ENCODE measurements at places on chromosomes 16 and 17.

DNA sequence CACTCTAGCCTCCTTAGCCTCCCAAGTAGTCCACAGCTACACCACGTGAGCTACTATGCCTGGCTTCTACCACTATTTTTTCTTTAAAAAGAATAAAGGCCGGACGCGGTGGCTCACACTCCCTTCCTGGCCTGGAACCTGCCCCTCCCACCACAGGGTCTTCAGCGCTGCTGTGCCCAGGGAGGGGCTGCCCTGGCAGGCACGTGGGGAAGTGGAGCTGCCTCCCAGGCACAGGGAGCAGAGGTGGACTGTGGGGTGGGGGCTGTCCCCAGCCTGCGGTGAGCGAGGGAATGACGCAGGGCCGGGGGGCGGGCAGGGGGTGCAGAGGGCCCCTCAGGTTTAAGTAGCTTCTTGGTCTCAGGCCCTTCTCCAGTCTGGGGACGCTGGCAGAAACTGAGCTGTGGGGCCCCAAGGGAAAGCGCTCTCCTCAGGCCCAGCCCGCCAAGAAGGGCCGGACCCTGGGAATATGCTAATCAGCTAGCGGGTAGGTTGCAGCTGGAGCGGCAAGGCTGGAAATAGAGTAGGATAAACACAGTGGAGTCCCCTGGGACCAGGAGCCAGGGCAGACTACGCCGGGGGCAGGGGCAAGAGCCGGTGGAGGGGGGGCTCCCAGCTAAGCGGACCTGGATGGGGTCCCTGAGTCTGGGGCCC lies 46.8 kb downstream of the TIMM22 start:
- H3K36me3 ChIP-seq: peaks cover 18% of the 10 kb centered on the region
- H3K27me3 ChIP-seq: no peaks in the 10 kb centered on the region
- DNase-seq: no peak
- H3K4me3 ChIP-seq: no peak overlapping the region
- no peaks in the 10 kb centered on the region for H3K4me1 ChIP-seq

DNA sequence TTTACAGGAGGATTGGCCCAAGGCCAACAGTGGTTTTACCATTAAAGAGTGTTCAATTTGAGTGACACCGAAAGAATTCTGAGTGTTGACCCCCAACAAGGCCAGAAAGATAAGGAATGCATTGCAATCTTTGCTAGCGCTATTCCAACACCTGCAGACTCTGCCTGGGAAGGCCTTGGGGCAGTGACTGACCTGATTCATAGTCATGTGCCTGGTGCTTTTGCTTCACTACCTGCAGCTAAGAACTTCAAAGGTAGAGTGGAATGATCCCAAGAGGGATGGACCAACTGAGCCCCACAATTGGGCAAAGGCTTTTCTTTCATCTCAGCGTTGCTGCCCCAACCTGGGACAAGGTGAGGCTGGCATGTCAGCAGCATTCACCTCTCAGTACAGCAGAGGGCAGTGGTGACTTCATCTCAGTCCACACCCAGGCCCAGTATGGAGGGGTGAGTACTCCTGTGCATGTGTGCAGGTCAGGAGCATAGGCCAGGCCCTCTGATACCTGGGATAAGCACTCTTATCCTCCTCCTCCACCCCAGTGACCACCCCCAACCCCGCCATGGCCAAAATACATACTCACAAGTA lies 149.6 kb upstream of the GNAO1 start:
- H3K4me3 ChIP-seq: no peak overlapping the region
- H3K4me1 ChIP-seq: no peaks in the 10 kb centered on the region
- H3K27ac ChIP-seq: no peak overlapping the region
- DNase-seq: peak; percentile 41
- peaks cover 21% of the 10 kb centered on the region for H3K27me3 ChIP-seq

DNA sequence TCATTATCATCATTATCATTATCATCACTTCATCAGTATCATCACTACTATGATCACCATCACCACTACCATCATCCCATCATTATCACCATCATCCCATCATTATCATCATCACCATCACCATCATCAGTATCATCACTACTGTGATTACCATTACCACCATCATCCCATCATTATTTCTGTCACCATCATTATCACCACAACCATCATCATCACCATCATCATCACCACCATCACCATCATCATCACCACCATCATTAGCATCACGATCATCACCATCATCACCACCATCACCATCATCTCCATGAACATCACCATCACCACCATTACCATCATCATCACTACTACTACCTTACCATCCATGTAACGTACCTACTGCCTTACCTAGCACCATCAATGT lies 368.8 kb downstream of the SEC14L1 start:
- no peaks in the 10 kb centered on the region for H3K27me3 ChIP-seq
- H3K4me1 ChIP-seq: no peaks in the 10 kb centered on the region
- H3K4me3 ChIP-seq: no peak overlapping the region

DNA sequence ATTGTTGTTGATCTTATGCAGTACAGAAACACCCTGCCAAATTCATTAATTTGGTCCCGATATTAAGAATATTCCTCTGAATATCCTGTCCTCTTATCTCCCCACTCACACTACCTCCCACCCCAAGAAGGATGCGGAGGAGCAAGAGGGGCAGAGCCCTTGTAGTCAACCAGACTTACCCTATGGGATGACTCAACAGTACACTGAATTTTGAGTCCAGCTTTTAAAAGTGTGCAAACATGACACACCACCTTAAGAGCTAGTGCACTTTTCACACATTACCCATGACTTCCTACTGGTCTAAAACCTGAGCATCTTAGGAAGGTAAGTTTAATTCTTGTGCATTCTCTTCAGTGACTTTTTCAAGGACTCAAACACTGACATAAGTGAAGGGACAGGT lies 9.5 kb downstream of the USP22 start:
- H3K4me3 ChIP-seq: peak overlapping the region; percentile 73
- H3K27me3 ChIP-seq: no peaks in the 10 kb centered on the region
- peaks cover 84% of the 10 kb centered on the region for H3K4me1 ChIP-seq
- peaks cover 44% of the 10 kb centered on the region for H3K36me3 ChIP-seq
- H3K27ac ChIP-seq: peak overlapping the region; percentile 65
- DNase-seq: no peak

DNA sequence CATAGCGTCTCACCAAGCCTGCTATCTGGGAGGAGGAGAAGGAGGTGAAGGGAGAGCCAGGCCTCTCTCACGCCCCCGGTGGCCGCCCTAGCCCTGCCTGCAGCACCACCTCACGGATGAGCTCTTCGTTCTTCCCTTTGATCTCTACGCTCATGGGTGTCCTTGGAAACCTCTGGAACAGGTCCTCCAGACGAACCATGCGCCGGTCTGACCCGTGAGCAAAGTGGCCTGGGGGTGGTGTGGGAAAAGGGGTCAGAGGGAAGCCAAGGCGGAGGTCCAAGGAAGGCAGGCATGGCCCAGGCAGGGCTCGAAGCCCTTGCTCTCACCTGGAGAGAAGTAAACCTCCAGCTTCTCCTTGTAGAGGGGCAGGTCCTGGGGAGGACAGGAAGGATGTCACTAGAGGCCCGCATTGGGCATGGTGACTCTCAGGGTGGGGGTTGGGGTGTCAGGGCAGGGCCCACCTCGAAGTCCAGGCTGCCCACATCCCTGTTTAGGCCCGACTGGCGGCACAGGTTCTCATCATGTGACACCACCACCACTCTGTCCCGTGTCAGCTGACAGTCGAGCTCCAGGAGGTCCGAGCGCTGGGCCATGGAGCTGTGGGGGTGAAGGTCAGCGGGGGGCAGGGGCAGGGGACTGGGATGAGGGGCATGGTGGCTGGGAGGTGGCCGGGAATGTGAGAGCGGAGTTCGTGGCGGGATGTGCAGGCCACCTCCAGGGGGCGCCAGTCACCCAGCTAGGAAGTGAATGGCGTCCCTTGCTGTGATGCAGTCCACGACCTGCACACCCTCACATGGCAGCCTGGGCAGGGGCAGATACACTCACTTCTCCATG lies 923 bp downstream of the GDPD3 start:
- H3K27ac ChIP-seq: peak overlapping the region; percentile 60
- peak; percentile 67 for DNase-seq
- H3K27me3 ChIP-seq: no peaks in the 10 kb centered on the region

- DNase-seq: no peak
- H3K36me3 ChIP-seq: no peaks in the 10 kb centered on the region
- no peaks in the 10 kb centered on the region for H3K4me1 ChIP-seq
Measured at GRCh38 chr17:17445925-17446665, 30.7 kb upstream of the MED9 start.

- H3K27me3 ChIP-seq: no peaks in the 10 kb centered on the region
- H3K36me3 ChIP-seq: no peaks in the 10 kb centered on the region
- H3K27ac ChIP-seq: no peak overlapping the region
Measured at GRCh38 chr16:11411059-11411550, 65.8 kb downstream of the RMI2 start.

GRCh38 chr16:31080035-31080629 lies 5.9 kb downstream of the ZNF646 start:
- H3K4me3 ChIP-seq: no peak overlapping the region
- H3K27ac ChIP-seq: no peak overlapping the region
- no peaks in the 10 kb centered on the region for H3K27me3 ChIP-seq
- peaks cover 43% of the 10 kb centered on the region for H3K4me1 ChIP-seq

DNA sequence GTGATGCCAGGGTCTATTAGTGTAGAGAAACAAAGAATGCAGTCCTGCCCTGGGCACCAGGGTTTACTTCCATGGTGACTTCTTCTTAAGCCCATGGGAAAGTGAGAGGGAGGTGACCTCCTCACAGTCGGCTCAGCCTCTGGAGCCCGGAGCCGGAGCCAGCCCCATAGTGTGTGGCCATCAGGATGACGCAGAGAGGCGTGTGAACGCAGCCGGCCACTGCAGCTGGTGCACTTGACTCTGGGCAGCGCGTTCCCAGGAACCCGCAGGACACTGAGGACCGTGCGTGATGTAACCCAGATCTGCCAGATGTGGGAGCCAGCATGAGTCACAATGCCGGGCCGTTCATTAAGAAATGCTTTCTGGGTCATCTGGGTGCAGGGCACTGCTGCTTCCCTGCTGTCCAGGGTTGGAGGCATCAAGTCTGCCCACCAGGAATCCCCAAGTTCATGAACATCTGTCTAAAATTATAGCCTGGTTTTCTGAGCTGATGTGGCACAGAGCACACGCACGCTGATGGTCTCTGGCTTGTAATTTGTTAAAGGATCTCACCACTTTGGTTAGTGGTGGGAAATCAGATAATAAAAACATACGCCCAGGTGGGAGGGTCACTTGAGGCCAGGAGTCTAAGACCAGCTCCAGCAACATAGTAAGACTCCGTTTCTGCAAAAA lies 114.1 kb downstream of the PITPNC1 start:
- H3K4me3 ChIP-seq: no peak overlapping the region
- H3K4me1 ChIP-seq: peaks cover 52% of the 10 kb centered on the region
- H3K36me3 ChIP-seq: peaks cover 29% of the 10 kb centered on the region
- no peak overlapping the region for H3K27ac ChIP-seq
- no peak for DNase-seq

GRCh38 chr17:58829172-58829637 lies 73.6 kb downstream of the PPM1E start:
- no peak for DNase-seq
- no peak overlapping the region for H3K27ac ChIP-seq
- H3K36me3 ChIP-seq: no peaks in the 10 kb centered on the region
- peaks cover 11% of the 10 kb centered on the region for H3K27me3 ChIP-seq
- no peak overlapping the region for H3K4me3 ChIP-seq

GRCh38 chr17:79670537-79671084 lies 59.8 kb upstream of the RBFOX3 start:
- no peaks in the 10 kb centered on the region for H3K36me3 ChIP-seq
- no peak for DNase-seq
- H3K4me1 ChIP-seq: no peaks in the 10 kb centered on the region
- peaks cover 2% of the 10 kb centered on the region for H3K27me3 ChIP-seq
- no peak overlapping the region for H3K4me3 ChIP-seq

DNA sequence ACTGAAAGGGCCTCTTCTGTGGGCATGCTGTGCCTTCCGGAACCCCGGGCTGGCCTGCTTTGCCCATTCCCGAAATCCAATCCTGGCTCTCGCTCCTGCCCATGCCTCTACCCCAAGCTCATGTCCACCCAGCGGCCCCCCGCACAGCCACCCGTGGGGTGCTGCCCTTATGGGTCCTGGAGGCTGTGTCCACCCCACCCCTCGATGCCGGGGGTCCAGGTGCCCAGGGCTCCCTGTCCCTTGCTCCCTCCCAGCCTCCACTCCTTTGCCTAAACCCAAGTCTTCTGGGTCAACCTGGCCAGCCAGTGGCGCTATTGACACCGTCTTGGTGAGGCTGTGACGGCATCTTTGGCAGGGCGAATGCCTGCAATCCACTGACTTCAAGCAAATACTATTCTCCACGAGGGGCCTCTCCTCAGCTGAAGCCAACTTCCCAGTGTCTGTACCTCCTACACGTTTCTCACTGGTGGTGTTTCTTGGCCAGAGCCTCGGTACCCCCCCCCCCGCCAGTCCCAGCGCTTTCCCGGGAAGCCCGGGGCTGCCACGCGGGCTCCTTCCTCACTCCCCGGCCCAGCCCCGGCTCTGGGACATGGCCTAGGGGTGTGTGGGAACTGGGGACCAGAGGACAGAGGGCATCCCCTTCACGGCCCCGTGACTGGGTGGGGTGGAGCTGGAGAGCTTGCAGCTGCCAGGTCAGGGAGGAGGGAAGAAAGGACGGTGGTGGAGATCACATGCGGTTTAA lies 12.2 kb upstream of the DUS1L start:
- H3K4me1 ChIP-seq: no peaks in the 10 kb centered on the region
- no peak overlapping the region for H3K27ac ChIP-seq
- H3K4me3 ChIP-seq: no peak overlapping the region
- H3K36me3 ChIP-seq: peaks cover 15% of the 10 kb centered on the region
- H3K27me3 ChIP-seq: peaks cover 3% of the 10 kb centered on the region
- no peak for DNase-seq

DNA sequence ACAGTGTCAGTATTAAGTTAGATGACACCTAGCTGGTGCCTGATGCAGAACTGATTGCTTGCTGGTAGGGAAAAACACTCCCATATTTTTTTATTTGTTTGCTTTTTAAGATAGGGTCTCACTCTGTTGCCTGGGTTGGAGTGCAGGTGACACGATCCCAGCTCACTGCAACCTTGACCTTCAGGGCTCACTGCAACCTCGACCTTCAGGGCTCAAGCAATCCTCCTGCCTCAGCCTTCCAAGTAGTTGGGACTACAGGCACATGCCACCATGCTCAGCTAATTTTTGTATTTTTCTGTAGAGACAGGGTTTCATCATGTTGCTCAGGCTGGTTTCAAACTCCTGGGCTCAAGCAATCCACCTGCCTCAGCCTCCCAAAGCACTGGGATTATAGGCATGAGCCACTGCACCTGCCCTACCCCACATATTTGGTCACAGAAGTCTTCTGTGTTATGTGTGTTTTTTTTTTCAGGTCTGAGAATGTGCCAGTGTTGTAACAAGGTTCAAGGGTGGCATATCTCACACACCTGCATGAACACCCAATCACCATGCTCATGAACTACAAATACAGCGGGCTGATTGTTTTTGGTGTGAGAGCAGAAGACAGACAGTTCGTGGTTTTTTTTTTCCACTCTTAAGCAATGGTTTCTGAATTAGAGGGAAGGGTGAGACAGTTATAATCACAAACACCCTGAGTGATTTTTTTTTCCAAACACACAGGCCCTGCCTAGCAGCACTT lies 22.8 kb downstream of the SPAG9 start:
- H3K27ac ChIP-seq: no peak overlapping the region
- peaks cover 22% of the 10 kb centered on the region for H3K4me1 ChIP-seq
- H3K4me3 ChIP-seq: no peak overlapping the region
- H3K27me3 ChIP-seq: no peaks in the 10 kb centered on the region
- no peak for DNase-seq
- H3K36me3 ChIP-seq: peaks cover 2% of the 10 kb centered on the region

- H3K4me1 ChIP-seq: no peaks in the 10 kb centered on the region
- H3K27me3 ChIP-seq: no peaks in the 10 kb centered on the region
- peaks cover 43% of the 10 kb centered on the region for H3K36me3 ChIP-seq
- H3K27ac ChIP-seq: no peak overlapping the region
Measured at GRCh38 chr16:10465821-10466220, 80.0 kb downstream of the ATF7IP2 start.

All from activated CD8-positive, alpha-beta T cell treated with anti-CD3 and anti-CD28 coated beads, Interleukin-2, amount 10 ng/mL, durations not matched to agents 7 days and 5 days (primary cell).